ENCODE measurements at places on chromosomes 5 and 9. TPM values are rescaled to one million over a fixed set of nuclear protein-coding genes. Genes with fewer than 3 reads are reported as not detected.

- no peak for DNase-seq
These were observed 73.2 kb downstream of the KIAA1958 start for GRCh38 chr9:112559629-112560413.

GRCh38 chr5:120314191-120314590 lies 149.9 kb upstream of the PRR16 start:
- no peak for DNase-seq

DNA sequence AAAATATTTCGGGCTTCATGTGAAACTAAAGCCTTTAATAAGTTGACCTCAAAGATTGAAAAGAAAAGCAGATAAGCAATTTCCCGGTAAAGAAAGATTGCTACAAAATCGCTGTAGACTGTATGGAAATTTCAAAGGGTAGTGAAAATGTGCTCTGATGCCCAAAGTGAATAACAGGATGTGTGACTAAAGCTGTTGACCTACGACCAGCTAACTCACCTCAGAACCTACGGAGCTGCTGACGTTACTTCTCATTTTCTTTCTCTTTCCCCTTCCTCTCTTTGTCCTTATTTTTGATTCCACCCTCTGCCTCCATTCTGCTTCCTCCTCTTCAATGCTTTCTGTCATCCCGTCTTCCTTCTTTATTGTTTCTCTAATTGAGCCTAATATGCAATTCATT lies 103.2 kb downstream of the PDE4D start:
- DNase-seq, result peak; percentile 95

- DNase-seq, result no peak
These were observed 16.3 kb upstream of the SLC12A7 start for GRCh38 chr5:1127959-1128785.

- no peak for DNase-seq
These were observed 29.3 kb downstream of the DAB2 start for GRCh38 chr5:39395521-39395920.

- DNase-seq, result no peak
These were observed 211.6 kb downstream of the DOCK8 start for GRCh38 chr9:426264-426663.

DNA sequence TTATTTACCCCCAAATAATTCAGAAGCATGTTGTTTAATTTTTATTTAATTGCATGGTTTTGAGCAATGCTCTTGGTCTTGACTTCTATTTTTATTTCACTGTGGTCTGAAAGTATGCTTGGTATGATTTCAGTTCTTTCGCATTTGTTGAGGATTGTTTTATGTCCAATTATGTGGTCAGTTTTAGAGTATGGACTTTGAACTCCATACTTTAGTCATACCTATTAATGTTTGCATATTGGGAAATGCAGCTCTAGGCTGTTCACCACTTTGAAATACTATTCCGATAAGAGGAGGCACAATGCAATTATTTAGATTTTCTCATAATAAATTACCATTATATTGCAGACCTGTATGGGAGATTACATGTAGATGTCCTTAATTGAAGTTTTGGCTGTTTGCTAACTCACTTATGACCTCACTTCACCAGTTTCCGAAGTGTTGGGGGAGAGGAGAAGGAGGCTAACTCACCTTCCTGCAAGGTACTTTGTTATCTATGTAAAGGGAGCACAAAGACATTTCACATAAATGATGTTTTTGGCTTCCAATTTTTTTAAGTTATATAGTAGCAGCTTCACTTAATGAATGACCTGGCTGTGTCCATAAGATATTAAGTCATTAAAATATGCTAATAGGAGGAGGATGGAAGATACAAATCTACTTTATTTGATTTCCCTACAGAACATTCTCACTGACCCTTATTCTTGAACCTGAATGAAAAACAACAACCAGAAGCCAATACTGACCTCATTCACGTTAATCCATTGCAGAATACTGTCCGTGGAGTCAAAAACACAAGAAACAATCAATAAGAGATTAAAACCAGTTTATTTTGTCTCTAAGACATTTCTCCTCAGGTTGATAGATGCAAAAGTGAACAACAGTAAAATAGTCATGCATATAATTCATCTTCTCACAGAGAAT lies 970.3 kb upstream of the ARRDC3 start:
- DNase-seq, result no peak

- DNase-seq, result no peak
These were observed 16.8 kb downstream of the KLF4 start for GRCh38 chr9:107472581-107473340.

- no peak for DNase-seq
These were observed 143.4 kb upstream of the OTULINL start for GRCh38 chr5:14438195-14438606.

- DNase-seq, result peak; percentile 94
These were observed 24.4 kb upstream of the GRPEL2 start for GRCh38 chr5:149320791-149321330.

GRIA1 gene
- total RNA-seq, result not detected

DIPK1B gene
- total RNA-seq, result 64.7 TPM

FAM81B gene
- 0.22 TPM for total RNA-seq

HAVCR1 gene
- total RNA-seq, result not detected

IGFBPL1 gene
- total RNA-seq, result under 0.01 TPM

SLCO6A1 gene
- not detected for total RNA-seq

Measured in lung microvascular endothelial cell (primary cell).